ENCODE measurements at places on chromosomes 16 and 17. TPM values are rescaled to one million over a fixed set of nuclear protein-coding genes. Genes with fewer than 3 reads are reported as not detected.

GLIS2 gene
- total RNA-seq, result 2.9 TPM

HIC1 gene
- 0.05 TPM for total RNA-seq

FNDC8 gene
- total RNA-seq, result not detected

RAD51D gene
- total RNA-seq, result 11.6 TPM

ICAM2 gene
- not detected for total RNA-seq

SLFN12 gene
- total RNA-seq, result 16.6 TPM

NPIPA2 gene
- total RNA-seq, result 4.7 TPM

SLC6A4 gene
- not detected for total RNA-seq

CSH1 gene
- not detected for total RNA-seq

MMP28 gene
- not detected for total RNA-seq

CIBAR2 gene
- total RNA-seq, result not detected

WIPF2 gene
- 6.4 TPM for total RNA-seq

TMEM94 gene
- total RNA-seq, result 25.2 TPM

CA7 gene
- total RNA-seq, result not detected

CNTNAP1 gene
- total RNA-seq, result 15.5 TPM
